Activated CD4-positive, alpha-beta T cell treated with anti-CD3 and anti-CD28 coated beads, Interleukin-2, amount 10 ng/mL, durations not matched to agents 24 days and 14 days (primary cell): ENCODE measurements at places on chromosomes 6 and 20. TPM values are rescaled to one million over a fixed set of nuclear protein-coding genes. Genes with fewer than 3 reads are reported as not detected.

The OTOR gene
- not detected in 2 replicates for total RNA-seq

The NOTCH4 gene
- total RNA-seq = 0.28 and 0.37 TPM in 2 replicates

The DNAH8 gene
- 0.02 TPM in 1 of 2 replicates, not detected in the other for total RNA-seq

The METTL24 gene
- total RNA-seq = not detected in 2 replicates

The COL9A3 gene
- 0.47 TPM in 1 of 2 replicates, not detected in the other for total RNA-seq

The KCNB1 gene
- 0.07 TPM in 2 replicates for total RNA-seq

The DNMT3B gene
- total RNA-seq = 1.1 and 1.3 TPM in 2 replicates

The SDCBP2 gene
- 2.0 and 3.0 TPM in 2 replicates for total RNA-seq

- DNase-seq = peak; percentile 80
These were observed at the start of gene C6orf141 for GRCh38 chr6:49550492-49551077. C6orf141 (plus strand) TSS chr6:49550668; CDS start chr6:49550793, 125 bp downstream.

DNA sequence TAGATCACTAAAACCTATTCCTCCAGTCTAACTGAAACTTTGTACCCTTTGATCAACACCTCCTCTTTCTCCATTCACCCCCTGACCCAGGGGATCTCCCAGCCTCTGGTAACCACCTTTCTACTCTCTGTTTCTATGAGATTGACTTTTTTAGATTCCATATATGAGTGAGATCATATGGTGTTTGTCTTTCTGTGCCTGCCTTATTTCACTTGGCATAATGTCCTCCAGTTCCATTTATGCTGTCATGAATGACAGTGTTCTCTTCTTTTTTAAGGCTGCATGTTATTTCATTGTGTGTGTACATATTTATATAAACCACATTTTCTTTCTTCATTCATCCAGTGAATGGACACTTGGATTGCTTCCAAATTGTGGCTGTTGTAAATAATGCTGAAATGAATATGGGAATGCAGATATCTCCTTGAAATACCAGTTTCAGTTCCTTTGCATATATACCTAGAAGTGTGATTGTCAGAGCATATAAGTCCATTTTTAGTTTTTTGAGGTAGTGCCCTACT lies 57.7 kb downstream of the DHX35 start:
- peak; percentile 68 for DNase-seq

DNA sequence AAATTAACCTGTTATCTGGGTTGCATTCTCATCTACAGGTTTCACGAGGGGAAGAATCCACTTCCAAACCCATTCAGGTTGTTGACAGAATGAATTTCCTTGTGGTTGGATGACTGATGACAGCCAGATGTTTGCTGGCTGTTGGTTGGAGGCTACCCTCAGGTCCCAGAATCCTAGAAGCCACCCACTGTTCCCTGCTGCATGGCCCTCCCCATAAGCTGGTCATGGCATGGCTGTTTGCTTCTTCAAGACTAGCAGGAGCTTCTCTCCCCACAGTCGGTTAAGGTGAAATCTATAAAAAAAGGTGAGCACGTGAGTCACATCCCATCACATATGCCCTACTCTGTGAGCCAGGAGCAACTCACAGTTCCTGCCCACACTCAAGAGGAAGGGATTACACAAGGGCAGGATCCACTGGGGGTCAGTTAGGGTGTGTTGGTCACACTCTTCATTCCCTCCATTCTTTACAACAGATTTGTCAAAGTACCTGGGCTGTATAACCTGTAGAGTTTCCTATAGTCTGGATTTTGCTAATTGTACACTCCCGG lies 19.5 kb upstream of the RPS10 start:
- no peak for DNase-seq

DNA sequence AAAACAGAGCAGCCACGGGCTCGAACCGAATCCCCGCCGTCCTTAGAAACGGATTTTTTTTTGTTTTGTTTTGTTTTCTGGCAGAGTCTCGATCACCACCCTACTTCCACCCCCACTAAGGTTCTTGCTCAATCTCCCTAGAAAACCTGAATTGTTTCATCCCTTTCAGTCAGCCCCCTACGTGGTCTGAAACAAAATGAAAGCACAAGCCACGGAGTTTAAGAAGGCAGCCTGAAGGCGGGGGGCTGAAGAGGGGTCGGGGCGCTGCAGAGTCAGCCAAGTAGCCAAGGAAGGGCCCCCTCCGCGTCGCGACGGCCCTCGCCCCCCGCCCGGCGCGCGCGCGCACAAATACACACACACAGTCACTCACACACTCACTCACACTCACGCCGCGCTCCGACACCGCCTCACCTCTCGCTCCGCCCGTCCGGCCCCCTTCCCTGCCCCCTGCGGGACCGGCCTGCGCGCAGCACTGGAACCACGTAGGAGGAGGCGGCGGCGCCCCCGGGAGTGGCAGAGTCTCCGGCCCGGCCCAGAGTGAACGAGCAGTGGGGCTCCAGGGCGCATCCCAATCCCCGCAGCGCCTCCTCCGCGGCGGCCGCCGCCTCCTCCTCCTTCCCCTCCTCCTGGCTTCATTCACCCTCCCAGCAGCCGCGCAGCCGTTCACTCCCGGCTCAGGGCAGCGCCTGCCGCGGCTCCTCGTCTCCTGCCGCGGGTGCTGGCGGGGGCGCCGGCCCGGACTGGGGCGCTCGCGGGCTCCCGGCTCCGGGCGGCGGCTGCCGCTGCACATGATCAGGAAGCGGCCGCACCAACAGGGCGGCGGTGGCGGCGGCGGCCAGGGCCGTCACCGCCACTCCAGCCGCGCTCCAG lies 1.4 kb downstream of the ATXN1 start:
- DNase-seq = peak; percentile 93

GRCh38 chr20:1242530-1242929 lies 16.7 kb downstream of the RAD21L1 start:
- no peak for DNase-seq

DNA sequence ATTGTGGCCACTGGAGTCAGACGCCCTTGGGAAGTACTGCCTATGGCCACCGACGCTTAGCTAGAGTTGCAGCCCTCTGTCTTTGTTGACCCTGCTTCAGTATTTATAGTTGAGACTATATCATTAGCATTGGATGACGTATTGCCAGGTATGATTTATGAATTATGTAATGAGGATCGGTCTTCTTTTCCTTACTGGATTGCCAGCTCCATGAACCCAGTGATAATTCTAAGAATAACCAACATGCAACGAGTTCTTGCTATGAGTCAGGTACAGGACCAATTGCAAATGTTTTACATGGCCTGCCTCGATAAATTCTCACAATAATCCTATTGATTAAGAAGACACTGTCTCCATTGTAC lies 63.5 kb downstream of the CLIC5 start:
- no peak for DNase-seq

GRCh38 chr20:24436160-24436559 lies 33.3 kb upstream of the SYNDIG1 start:
- no peak for DNase-seq

- no peak for DNase-seq
These were observed 22.3 kb upstream of the KCNK16 start for GRCh38 chr6:39344821-39345280.

- DNase-seq = no peak
These were observed 699.0 kb downstream of the PHF3 start for GRCh38 chr6:64334636-64335035.

GRCh38 chr6:113125626-113126025 lies 731.5 kb upstream of the MARCKS start:
- DNase-seq = no peak

GRCh38 chr6:125872259-125872921 lies 81.6 kb downstream of the NCOA7 start:
- no peak for DNase-seq

GRCh38 chr6:7145885-7146828 lies 38.4 kb downstream of the RREB1 start:
- peak; percentile 77 for DNase-seq

GRCh38 chr6:72619883-72620696 lies 1.8 kb upstream of the KCNQ5 start:
- DNase-seq = peak; percentile 89

DNA sequence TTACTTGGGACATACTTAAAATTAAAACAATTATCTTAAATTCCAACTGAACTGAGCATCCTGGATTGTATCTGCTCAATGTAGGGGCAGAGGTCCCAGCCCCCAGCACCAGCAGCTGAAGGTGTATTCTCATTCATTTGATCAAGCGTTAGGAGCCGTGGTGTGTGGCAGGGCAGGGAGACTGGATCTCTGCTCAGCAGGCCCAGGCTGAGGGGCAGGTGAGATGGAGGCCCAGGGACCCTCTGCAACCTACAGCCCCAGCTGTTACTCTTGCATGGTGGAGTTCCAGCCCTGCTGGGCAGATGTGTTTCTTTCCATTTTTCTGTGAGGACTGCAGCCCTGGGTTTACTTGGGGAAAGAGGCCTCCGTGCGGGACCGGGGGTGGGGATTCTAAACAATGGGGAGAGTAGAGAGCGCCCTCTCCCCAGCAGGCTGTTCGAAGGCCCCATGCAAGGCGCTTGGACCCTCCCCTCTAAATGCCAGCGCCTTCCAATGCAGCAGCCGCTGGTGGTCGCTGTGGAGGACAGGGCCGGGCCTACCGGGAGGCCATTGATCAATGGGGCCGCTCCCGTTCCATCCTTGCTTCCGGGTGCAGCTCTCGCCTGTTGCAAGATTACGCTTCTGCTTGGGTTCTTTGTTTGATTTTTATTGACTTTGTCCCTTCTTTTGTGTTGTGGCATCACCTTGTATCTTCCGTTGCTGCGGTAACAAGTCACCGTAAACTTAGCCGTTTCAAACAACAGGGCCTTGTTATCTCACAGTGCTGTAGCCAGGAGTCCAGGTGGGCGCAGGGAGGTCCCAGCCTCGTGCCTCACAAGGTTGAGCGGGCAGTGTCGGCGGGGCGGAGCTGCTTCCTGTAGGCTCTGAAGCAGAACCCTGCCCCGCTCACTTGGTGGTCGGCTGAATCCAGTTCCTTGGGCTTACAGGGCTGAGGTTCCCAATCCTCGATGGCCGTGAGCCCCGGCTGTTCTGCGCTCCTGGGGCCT lies 134.8 kb upstream of the PHACTR3 start:
- no peak for DNase-seq

DNA sequence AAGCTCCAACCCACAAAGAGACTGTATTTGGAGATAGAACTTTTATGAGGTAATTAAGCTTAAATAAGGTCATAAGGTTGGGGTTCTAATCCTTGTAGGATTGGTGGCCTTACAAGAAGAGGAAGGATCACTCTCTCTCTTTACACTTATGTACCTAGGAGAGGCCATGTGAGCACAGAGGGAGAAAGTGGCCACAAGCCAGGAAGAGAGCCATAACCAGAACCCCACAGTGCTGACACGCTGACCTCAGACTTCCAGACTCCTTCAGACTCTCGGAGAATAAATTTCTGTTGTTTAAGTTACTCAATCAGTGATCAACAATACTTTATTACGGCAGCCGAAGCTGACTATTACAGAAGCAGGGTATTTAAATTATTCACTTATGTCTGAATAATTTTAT lies 430.5 kb upstream of the EPHA7 start:
- DNase-seq = no peak

- no peak for DNase-seq
These were observed 263.3 kb upstream of the QKI start for GRCh38 chr6:163151212-163151611.

GRCh38 chr20:47574616-47575364 lies 73.1 kb downstream of the NCOA3 start:
- no peak for DNase-seq

DNA sequence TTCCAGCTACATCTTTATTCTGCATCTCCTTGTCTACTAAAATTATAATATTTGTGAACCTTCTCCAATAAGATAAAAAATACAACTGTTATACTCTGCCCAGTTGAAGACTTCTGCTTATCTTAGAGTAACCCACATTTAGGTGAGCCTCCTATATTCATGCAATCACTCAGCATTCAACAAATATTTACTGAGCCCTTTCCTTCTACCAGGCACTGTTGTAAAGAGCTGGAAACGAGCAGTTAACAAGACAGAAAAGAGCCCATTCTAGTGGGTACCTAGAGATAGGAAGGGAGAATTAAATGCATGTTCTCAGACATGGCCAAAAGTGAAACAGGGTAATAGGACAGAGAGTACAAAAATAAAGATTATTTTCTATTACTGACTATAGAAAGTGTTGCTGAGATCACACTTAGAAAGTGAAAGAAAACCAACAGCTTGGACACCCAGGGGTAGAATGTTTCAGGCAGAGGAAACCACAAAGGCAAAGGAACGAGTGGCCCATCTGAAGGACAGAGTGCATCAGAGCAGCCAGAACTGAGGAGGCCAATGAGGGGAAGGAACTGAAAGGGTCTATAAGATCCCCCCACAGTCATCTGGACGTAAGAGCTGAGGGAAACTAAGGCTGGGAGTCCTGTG lies 50.8 kb upstream of the SMLR1 start:
- peak; percentile 63 for DNase-seq

GRCh38 chr6:158160932-158161539 lies 7.0 kb downstream of the SERAC1 start:
- DNase-seq = no peak

DNA sequence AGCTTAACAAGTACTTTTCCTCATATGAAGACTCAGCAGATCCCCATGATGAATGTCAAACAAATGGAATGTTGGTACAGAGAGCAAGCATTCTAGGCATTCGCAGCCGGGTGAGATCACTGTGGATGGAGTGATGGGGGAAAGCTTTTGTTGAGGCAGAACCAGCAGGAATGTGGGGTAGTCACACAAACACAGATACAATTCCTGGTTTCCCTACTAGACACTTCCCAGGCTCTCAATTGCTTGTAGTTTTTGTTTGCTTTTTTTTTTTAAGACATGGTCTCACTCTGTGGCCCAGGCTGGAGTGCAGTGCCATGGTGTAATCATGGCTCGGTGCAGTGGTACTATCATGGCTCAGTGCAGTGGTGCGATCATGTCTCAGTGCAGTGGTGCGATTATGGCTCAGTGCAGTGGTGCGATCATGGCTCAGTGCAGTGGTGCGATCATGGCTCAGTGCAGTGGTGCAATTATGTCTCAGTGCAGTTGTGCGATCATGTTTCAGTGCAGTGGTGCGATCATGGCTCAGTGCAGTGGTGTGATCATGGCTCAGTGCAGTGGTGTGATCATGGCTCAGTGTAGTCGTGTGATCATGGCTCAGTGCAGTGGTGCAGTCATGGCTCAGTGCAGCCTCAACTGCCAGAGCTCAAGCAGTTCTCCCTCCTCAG lies 15.4 kb upstream of the IER3 start:
- no peak for DNase-seq

DNA sequence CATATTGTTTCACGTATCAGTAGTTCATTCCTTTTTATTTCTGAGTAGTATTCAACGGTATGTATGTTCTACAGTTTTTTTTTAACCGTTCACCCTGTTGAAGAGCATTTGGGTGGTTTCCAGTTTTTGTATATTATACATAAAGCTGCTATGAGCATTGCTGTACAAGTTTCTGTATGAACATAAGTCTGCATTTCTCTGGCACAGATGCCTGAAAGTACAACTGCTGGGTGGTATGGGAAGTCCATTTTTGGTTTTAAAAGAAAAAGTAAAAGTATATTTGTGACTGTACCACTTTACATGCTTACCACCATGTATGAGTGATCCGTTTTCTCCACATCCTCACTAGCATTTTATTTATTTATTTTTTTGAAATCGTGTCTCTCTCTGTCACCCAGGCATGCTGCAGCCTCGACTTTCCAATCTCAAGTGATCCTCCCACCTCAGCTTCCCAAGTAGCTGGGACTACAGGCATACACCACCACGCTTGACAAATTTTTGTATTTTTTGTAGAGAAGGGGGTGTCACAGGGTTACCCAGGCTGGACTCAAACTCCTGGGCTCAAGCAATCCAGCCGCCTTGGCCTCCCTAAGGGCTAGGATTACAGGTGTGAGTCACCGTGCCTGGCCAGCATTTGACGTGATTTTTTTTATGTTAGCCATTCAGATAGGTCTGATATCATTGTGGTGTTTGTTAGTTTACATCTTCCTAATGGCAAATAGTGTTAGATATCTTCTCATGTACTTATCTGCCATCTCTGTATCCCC lies 11.0 kb upstream of the SIM1 start:
- no peak for DNase-seq
